H4 (cell line): ENCODE measurements at places on chromosomes 7 and 10. TPM values are rescaled to one million over a fixed set of nuclear protein-coding genes. Genes with fewer than 3 reads are reported as not detected.

GRCh38 chr10:60820093-60820754 lies 41.9 kb downstream of the CDK1 start:
- DNase-seq, result peak; percentile 92

The FOXP2 gene
- 1.7 and 2.0 TPM in 2 replicates for total RNA-seq

- no peak for DNase-seq
Observed at GRCh38 chr10:14282276-14282675, 48.4 kb downstream of the FRMD4A start.

DNA sequence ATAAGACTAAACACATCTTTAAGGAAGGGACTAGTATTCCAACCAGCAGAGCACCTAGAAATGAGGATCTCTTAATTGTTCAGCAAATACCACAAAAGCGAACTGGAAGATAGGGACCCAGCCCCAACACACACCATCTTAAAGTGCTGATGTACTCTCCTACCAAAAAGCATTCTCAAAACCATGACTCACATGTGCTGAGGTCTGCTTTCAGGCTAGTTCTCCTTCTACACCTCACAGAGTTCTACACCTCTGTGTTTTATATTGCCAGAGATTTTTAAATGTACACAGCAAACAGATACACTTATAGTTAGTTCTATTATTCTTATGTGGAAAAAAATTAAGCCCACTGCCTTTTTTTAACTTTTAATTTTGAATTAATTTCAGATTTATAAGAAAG lies 191.9 kb downstream of the DOCK4 start:
- DNase-seq, result no peak

DNA sequence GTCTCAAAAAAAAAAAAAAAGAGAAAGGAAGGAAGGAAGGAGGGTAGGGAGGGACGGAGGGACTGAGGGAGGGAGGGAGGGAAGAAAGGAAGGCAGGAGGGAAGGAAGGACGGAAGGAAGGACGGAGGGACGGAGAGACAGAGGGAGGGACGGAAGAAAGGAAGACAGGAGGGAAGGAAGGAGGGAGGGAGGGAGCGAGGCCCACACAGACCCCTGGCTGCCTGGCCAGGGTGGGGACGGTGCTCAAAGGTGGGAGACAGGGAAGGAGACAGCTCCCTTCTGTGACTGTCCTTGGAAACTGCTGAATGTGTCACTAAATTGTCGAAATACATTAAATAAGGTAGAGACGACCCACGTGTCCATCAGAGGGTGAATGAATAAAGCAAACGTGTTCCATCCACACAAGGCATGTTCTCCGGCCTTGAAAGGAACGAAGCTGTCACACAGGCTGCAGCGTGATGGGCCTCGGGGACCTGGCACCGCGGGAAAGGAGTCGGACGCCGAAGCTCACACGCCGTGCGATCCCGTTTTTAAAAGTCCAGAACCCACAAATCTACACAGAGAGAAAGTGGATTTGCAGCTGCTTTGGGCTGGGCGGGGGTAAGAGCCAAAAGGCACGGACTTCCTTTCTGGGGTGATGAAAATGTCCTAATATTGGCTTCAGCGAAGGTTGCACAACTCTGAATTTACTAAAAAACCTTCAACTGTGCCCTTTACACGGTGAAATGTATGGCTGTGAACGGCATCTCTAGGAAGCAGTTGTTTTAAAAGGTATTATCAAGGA lies 23.3 kb downstream of the ADAP1 start:
- DNase-seq, result no peak

GRCh38 chr7:3301831-3302618 lies 973 bp downstream of the SDK1 start:
- DNase-seq, result peak; percentile 83

- no peak for DNase-seq
Observed at GRCh38 chr7:155167706-155168365, 97.7 kb downstream of the HTR5A start.

The AQP1 gene
- 1.4 and 1.7 TPM in 2 replicates for total RNA-seq

The KLLN gene
- total RNA-seq, result not detected in 2 replicates

- no peak for DNase-seq
Observed at GRCh38 chr10:77350134-77350533, 287.5 kb downstream of the KCNMA1 start.

DNA sequence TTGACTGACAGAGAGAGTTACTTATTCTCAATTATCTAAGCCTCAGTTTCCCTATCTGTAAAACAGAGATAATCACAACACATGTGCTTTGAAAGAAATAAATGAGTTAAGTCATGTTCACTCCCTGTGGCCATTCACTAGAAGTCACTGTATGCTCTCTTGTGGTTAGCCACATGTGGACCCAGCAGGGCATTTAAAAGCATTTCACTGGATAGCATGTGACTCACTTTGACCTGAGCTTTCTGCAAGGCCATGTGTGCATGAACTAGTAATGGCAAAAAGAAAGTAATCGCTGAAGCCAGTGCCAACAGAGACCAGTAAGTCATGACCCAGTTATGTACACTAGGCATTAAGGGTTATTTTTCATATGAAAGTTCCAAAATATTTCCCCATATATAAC lies 557.0 kb upstream of the IGFBP3 start:
- DNase-seq, result peak; percentile 92

GRCh38 chr10:98667081-98667480 lies 220.3 kb upstream of the HPS1 start:
- DNase-seq, result no peak

The UNCX gene
- total RNA-seq, result not detected in 2 replicates

DNA sequence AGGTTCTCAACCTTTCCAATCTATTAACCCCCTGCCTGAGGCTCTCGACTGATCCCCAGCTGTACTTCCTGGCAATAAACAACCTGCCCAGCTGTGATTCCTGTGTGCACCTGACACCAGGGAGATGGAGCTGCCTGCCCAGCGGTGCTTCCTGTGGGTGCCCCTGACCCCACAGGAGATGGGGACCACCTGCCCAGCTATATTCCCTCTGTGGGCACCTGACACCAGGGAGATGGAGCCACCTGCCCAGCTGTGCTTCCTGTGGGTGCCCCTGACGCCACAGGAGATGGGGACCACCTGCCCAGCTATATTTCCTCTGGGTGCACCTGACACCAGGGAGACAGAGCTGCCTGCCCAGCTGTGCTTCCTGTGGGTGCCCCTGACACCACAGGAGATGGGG lies 184.0 kb downstream of the DIP2C start:
- no peak for DNase-seq

DNA sequence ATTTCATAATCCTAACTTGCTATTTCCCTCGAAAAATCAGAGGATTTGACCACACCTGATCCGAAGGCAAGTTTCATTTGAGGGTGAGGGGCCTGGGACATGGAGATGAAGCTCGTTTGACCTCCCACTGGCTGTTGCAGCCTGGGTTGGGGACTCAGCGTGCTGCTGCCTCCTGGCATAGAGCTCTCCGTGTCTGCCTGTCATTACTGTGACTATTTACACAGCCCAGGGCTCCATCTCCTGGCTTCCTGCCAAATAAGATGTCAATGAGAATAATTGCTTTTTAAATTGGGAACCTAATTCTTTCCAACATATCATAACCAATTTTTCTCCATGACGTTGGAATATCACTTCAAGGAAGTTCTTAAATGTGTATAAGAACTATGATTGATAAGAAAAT lies 139.3 kb upstream of the COBL start:
- no peak for DNase-seq

The CTNNA3 gene
- 0.02 TPM in 1 of 2 replicates, not detected in the other for total RNA-seq

DNA sequence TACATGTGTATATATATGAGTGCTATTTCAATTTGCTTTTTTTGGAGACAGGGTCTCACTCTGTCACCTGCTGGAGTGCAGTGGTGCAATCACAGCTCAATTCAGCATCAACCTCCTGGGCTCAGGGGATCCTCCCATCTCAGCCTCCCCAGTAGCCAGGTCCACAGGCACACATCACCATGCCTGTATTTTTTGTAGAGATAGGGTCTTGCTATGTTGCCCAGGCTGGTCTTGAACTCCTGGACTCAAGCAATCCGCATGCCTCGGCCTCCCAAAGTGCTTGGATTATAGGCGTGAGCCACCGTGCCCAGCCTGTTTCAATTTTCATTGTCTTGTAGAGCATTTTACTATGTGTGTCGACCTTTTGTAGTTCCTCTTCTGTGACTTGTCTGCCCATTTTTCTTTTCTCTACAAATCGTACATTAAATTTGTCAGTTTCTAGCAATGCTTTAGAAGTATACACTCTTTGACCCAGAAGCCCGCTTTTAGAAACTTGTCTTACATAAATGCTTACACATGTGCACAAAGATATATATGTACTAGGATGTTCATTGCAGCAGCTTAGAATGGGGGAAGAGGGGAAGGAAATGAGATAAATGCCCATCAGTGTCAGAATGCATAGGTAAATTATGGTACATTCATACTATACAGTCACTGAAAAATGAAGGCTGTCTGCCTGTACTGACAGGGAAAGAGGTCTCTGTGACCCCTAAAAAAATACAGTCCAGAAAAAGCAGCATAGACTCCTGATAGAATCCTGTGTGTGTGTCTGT lies 12.2 kb upstream of the RFC2 start:
- no peak for DNase-seq

DNA sequence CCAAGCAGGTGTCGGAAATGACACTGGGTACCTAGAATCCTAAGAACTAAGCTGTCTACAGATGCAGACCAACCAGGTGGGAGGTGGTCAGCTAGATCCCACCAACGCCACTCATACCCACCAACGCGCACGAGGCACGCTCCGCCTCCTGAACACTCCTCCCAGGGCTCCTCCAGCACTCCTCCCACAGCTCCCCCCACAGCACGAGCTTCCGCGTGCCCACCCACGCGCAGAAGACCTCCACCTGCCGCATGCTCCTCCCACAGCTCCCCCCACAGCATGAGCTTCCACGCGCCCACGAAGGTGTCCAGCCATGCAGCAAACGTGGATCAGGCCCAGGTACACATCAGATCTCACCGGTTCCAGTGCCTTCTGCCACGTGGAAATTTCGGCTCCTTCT lies 196.0 kb downstream of the MAD1L1 start:
- no peak for DNase-seq

GRCh38 chr10:132541601-132542011 lies 4.0 kb downstream of the INPP5A start:
- DNase-seq, result no peak

GRCh38 chr7:21044384-21044783 lies 257.7 kb upstream of the SP8 start:
- no peak for DNase-seq

The PRR15 gene
- 0.58 and 1.2 TPM in 2 replicates for total RNA-seq

DNA sequence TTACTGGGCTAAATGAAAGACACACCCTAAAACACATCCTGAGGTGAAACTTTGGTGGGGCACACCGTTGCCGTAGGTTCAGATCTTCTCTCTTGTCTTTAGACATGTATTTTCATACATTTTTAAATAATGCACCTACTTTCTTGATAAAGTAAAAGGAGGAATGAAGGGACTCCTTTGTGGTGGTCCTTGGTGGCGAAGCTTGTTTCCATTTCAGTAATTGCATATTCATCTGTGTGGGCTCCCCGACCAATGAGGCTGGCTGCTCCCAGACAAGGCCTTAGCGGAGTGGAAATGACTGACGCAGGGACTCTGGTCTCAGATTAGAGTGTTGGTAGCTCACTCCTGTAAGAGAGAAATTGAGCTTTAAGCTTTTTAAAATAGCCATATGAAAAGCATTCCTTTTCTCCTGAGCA lies 815 bp downstream of the CCSER2 start:
- DNase-seq, result peak; percentile 29

DNA sequence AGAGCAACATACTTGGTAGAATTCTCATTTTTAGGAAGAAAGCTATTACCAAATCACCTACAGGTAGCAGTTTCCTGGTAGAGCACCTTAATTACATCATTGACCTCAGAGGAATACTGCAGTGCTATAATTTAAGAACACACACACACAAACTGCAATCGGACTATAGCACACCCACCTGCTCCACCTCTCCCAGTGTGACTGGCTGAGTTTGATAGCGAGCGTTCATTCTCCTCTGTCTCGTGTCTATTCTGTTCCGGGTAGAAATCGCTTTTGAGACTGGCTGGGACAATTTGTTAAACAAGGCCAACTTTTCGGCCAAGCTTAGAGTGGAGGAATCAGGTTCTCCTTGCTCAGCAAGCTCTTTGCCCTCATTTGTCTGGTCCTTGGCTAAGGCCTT lies 110.5 kb downstream of the SVIL start:
- no peak for DNase-seq

The MEOX2 gene
- total RNA-seq, result 0.08 TPM in 1 of 2 replicates, not detected in the other

The SFTPD gene
- not detected in 2 replicates for total RNA-seq

The CYP26A1 gene
- total RNA-seq, result not detected in 2 replicates

- no peak for DNase-seq
Observed at GRCh38 chr10:89100680-89101079, 106.4 kb downstream of the CH25H start.

DNA sequence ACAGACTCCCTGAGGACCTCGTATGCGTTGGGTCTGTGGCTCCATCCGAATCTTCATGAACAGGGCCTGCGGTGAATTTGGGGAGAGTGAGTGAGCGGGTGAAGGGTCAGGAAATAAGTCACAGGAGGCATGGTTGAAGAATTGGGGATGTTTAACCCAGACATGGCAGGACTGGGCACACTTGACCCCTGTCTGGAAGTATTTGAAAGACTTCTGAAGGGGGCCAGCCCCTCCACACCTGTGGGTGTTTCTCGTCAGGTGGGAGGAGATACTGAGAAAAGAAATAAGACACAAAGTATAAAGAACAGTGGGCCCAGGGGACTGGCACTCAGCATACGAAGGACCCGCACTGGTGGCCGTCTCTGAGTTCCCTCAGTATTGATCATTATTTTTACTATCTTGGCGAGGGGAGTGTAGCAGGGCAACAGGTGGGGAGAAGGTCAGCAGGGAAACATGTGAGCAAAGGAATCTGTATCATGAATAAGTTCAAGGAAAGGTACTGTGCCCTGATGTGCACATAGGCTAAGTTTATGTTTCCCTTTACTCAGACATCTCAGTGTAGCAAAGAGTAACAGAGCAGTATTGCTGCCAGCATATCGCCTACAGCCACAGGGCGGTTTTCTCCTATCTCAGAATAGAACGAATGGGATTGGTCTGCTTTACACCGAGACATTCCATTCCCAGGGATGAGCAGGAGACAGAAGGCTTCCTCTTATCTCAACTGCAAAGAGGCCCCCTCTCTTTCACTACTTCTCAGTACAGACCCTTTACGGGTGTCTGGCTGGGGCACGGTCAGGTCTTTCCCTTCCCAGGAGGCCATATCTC lies 38.2 kb upstream of the PFKFB3 start:
- no peak for DNase-seq

- DNase-seq, result peak; percentile 23
Observed at GRCh38 chr7:117395743-117396142, 31.6 kb downstream of the ASZ1 start.

DNA sequence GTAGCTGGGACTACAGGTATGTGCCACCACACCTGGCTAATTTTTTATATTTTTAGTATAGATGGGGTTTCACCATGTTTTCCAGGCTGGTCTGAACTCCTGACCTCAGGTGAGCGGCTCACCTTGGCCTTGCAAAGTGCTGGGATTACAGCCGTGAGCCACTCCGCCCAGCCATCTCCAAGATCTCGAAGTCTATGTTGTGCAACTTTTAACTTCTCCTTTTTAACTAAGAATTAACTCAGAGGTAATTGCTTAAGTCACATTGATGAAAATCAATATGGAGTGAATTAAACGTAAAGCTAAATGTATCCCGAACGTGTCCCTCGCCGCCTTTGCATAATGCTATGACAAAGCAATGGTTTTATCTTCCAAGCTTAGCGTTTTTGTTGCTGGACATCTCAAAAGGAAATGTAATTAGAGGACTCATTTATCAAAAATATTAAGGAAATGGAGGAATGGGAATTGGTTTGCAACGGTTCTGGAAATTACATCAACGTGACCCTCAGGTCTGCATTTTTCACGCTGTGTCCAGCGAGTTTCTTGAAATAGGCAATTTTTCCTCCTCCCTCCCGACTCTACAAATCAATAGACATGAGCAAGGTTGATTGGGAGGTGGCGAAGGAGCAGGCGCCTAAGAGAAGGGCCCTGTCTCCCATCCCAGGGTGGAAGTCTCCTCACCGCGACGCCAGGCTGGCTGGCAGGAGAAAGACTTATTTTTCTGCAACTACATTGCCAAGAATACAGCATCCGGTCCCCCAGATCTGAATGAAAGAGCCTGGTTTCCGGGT lies 89.8 kb downstream of the TMEM130 start:
- no peak for DNase-seq
